ENCODE measurements at places on chromosomes 12 and 14.

DNA sequence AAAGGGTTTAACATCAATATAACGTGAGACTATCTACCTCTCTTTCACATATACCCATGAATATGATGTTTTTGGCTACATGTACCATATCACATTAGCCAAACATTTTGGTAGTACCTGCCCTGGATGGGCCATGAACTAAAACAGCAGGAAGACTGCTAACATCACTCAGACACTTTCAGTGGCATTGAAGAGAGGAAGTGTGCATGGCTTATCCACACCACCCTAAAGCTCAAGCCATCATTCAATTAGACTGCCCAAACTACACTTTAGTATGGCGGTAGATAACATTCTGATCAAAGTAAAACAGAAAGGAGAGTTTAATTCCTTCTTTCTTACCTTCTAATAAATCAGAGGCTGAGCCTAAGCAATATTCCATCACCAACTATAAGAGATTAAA lies 103.0 kb downstream of the PEBP1 start:
- DNase-seq: no peak

GRCh38 chr12:115946867-115947695 lies 330.4 kb downstream of the MED13L start:
- no peak for DNase-seq

GRCh38 chr12:114001511-114002340 lies 35.6 kb upstream of the RBM19 start:
- no peak for DNase-seq

GRCh38 chr12:6355491-6356373 lies 13.9 kb upstream of the TNFRSF1A start:
- DNase-seq: no peak

GRCh38 chr14:80428171-80428570 lies 216.9 kb upstream of the DIO2 start:
- no peak for DNase-seq

- no peak for DNase-seq
These were observed 17.9 kb upstream of the KRT86 start for GRCh38 chr12:52256584-52256935.

DNA sequence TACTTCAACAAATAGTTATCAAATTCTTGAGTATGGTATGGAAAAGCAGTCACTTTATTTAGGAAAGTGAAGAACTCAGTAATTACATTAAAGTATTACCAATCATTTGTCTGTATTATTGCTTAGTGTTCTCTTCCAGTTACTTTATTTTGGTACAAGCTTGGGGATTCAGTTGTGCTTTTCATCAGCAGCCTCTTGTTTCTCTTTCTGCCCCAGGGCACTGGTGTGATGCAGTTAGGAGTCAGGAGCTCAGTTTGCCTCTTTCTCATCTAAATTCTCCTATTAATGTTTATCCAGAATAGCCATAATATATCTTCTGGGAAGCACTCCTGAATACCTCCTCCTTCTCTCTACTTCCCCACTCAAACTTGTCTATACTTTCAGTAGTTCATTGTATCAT lies 25.7 kb downstream of the PMCH start:
- DNase-seq: no peak

DNA sequence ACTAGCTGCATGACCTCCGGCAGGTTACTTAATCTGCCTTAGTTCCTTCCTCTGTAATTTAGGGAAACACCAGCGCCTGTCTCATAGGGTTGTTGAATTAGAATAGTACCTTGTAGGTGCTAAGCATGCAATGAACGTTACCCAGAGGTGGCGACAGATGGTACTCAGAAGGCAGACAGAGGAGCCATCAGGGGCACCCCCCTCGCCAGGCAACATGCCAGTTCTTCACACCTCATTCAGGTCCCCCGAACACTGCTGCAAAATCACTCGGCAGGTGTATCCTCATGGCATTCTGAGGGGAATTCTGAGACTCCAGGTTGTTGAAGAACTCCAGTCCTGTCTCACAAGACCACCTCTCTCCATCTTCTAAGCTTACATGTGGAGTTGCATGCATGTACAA lies 10.1 kb downstream of the ISM2 start:
- DNase-seq: no peak

DNA sequence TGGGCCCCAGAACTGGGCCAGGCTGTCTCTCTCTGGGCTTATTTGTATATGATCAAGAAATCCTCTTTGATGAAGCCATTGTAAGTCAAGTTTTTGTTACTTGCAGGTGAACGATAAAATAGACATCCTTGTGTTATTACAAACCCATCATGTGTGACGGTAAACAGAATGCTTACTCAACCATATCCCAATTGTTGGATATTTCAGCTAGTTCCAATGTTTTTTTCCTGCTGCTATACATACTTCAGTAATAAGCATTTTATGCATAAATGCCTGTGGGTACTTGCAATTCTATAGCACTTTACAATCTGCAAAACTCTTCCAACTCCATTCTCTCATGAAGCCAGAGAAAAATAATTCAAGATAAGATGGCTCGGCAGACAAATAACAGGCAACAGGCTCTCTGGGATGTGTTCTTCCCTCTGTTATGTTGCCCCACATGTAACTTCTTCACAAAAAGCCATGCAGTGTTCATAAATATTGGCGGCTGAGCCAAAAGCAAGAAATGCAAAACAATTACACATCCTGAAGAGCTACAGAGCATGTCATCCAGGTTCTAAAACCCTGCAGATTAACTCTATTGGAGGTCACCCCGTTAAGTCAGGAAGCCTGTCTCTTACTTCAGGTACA lies 69.5 kb downstream of the CLMN start:
- no peak for DNase-seq

Measured in activated naive CD8-positive, alpha-beta T cell treated with anti-CD3 and anti-CD28 coated beads, Interleukin-2, amount 50 U/mL, for 24 hours (primary cell).